Fibroblast of skin of scalp (primary cell): ENCODE measurements at places on chromosomes 12 and 14.
A peak's percentile ranks its signal among the peaks of the same experiment; 100 is the strongest.

DNA sequence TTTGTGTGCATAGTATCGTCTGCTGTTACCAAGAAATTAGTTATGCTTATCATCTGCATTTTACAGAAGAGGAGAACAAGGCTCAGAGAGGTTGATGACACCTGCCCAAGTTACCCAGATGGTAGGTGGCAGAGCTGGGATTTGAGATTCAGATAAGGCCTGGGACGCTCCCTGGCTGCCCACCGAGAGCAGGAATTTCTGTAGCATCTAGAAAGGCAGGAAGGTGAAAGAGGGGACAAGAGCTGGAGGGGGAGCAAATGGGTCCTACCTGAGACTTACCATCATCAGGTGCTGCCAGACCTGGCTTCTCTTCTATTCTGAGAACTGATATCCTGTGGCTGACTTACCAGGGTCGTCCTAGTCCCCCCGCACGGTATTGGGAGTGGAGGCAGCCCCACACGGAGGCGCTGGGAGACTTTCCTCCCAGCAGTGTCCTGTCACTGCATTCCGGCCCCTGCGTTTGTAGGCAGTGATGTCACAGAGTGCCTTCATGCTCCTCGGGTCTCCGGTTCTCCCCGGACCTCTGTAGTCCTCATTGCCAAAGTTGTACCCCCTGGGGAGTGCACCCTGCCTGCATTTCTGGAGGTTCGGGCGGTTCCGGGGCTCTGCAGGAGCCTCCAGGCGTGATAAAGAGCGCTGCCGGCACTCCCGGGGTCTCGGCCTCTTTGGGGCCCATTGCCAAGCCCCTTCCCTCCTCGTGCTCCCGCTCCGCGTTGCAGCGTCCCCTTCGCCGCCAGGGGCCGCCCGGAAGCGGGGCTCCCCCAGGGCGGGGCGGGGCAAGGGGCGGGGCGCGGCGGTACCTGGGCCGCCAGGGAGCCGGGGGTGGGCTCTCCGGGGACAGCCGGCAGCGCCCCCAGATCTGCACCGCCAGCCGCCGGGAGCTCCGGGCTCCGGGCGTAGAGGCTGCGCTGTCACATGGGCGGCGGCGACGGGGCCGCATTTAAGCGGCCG lies at the start of gene CABP1:
Gene CABP1, plus strand, starts transcription at position 856 of the 951 bp plus-strand sequence. Its CDS starts 60 bp downstream, at position 916.
- DNase-seq: no peak

- no peak for DNase-seq
These were observed 65.5 kb downstream of the LRP6 start for GRCh38 chr12:12201274-12201758.

GRCh38 chr14:77310026-77310425 lies 10.7 kb downstream of the POMT2 start:
- no peak for DNase-seq

DNA sequence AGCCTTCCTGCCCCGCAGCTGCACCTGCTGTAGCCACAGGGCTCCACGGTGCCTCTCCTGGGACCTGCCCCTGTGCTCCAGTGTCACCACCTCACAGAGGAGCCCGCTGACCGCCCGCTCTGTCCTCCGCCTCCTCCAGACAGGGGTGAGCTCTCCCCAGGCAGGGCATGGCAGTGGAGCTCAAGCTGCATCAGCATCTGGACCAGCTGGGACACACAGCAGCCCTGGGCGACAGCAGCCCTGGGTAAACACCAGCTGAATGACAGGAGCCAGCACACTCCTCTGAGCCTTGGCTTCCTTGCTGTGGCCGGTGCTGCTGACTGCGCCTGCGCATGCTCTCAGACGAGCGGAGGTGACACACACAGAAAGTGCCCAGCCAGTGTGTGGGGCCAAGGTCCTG lies 22.0 kb downstream of the CHGA start:
- DNase-seq: no peak

DNA sequence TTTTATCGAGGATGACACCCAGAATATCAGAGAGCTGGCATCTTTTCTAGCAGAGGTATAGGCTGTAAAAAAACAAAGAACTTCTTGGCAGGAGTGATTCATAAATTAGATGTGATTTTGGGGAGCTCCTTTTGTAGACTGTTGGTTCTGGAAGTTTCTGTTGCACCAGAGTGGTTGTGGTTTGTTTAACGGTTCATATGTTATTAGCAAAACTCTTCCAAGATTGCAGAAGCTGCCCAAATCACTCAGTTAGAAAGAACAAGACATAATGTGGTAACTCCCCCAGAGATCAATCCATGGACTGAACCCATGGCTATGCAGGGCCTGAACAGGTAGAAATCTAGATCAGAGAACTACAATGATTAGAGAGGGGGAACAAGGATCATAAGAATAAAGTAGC lies 6.7 kb upstream of the RNASE10 start:
- DNase-seq: no peak

DNA sequence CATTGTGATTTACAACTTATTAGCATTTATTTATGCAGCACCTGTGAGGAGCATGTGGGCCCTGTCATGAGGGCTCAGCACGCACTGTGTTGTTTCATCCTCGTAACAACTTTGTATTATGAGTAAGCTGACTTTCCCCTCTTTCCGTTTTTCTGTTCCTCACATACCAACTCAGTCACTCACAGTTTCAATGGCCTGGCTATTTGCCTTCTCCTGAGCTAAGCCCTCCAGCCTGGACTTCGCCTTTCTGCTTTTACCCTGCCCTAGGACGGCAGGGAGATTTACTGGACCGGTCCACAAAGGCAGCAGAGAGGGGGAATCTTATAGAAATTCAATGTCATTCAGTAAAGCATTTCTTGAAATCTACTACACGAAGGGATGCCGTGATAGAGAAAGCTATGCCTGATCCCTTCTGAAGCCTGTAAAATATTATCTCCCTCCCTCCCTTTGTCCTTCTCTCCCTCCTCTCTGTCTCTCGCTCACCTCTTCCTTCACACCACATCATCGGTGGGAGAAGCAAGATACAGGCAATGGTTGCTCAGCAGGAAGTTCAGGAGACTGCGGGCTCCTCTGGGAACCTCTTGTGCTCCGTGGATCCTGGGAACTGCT lies 219.2 kb upstream of the TBX3 start:
- peak; percentile 77 for DNase-seq

GRCh38 chr12:91622037-91622436 lies 439.4 kb upstream of the DCN start:
- no peak for DNase-seq

GRCh38 chr14:93318927-93319326 lies 13.9 kb downstream of the BTBD7 start:
- no peak for DNase-seq

GRCh38 chr12:123910761-123911193 lies 61.9 kb downstream of the CCDC92 start:
- no peak for DNase-seq

DNA sequence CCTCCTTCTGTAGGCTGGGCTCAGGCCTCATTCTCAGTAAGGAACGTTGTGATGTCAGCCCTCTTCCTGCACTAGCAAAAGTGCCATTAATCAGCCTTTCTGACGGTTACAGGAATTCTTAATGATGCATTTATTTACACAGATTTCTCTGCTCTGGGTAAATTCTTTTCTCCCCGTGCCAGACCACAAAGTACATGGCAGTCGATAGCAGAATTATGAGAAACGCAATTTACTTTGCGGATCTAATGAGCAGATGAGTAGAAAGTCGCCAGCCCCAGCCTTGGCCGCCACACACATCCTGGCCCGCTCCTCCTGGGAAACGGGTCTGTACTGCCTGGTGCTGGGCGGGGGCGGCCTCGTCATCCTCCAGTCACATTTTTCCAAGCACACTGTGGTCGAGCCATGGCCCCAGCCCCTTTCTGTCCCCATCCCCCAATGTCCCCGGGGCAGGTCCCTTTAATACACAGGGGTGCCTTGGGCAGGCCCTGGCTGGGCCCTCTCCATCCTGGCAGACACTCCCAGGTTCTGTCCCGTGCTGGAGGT lies 25.9 kb downstream of the NOC4L start:
- peak; percentile 56 for DNase-seq
